H1 (cell line): ENCODE measurements at places on chromosomes 7 and 10.

DNA sequence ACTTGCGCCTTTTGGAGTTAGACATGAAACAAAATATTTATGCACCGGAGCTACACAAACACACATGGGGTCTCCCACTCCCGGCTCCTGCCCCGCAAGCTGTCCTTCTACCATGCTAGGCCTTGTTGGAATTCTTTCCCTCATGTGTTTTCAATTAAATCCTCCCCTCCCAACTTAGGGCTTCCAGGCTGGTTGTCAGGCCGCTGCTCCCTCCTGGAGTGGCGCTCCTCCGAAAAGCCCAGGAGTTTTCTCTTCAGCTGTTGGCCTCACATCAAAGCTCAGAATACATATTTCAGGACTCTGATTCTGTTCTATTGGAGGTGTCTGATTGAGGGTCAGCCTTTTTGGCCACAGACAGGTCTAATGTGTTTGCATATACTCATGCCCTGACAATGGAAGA lies 113.3 kb downstream of the FANK1 start:
- DNase-seq: no peak

- DNase-seq: no peak
These were observed 163.1 kb upstream of the HGF start for GRCh38 chr7:81932936-81933335.

DNA sequence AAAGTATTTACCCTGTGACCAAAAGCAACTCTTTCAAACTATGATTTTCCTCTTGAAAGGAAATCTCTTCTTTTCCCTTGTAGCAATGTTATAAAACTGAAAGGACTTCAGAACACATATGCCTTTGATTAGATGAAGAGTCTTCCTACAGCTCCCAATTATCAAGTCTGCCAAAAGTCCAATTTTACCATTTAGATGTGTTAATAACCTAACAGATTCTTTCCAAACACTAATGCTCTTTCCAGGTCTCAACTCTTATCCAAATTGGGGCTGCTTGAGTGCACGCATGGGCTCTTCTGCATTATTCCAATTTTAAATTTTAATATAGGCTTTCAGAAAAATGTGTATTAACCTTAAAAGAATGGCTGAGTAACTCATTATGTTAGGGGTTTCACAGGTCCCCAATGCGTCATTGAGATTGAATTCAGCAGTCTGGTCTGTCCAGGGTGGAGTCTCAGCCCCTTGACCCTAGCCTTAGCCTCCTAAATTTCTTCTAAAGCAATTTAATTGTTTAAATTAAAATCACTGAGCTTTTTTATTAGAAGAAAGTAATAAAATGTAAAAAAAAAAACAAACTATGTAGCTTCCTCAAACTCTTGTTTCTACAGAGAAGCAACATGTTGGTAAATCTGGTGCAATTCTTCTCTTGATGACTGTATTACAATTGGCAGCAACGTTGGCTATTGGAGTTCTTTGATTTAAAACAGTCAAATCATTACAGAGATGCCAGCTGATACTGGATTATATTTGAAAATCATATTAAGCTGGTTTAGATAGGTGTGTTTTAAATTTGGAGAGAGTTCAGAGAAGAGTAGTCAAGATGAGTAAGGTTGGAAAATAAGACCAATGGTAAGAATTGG lies 170.4 kb downstream of the DKK1 start:
- no peak for DNase-seq

DNA sequence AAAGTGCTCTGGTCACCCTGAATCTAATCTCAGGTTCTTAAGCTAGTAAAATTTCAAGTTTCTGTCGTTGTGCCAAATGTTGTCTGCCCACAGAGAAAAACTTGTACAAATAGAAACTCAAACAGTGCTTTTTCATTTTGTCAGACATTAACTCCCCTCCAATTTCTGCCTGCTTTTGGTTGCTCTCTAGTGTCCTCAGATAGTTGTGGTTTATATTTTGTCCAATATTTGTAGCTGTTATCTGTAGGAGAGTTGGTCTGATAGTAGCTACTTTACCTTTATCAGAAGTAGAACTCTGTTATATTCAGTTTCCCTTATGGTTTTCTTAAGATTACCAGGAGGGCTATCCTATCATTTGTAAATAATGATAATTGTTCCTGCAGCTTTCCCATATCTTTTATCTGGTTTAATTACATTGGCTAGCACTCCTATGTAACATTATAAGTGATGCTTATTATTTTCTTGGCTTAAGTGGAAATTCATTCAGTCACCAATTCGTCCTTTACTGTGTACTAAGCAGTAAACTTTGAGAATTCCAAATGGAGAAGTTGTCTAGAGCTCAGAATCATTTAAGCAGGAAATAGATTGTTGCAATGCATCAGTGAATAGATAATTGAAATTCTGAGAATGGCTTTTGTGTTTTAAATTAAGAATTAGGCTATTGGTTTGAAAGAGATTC lies 91.0 kb downstream of the ANKIB1 start:
- no peak for DNase-seq

DNA sequence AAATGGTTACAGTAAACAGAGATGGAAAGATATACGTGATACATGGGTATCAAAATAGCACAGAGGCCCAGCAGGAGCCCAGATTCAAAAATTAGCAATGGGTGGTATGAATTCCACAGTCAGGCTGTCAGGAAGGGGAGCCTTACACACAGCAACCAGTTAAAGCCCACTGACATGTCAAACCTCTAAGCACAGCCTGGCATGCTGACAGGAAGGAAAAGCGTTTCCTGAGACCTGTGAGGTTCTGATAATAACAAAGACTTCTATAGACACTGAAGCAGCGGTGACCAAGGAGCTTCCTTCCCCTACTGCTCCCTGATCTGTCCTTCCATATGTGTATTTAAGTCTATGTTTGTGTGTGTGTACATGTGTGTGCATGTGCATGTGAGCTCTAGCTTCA lies 89.9 kb downstream of the PHYHIPL start:
- no peak for DNase-seq

DNA sequence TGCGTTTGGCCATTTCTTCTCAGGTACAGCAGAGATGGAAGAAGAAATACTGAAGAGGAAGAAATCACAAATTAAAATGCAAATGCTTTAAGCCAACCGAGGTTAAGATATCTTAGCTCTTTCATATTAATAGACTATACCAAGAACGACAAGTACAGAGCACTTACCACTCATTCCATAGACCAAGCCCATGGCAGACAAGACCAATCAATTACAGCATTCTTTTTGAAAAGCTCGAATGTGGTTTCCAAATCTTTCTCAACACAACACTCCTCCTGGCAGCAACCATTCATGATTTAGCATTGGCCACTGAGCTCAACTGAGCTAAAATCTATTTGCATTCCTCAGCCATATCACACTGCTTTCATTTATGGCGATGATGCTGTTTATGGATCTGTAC lies 2.7 kb downstream of the ASAH2 start:
- no peak for DNase-seq

DNA sequence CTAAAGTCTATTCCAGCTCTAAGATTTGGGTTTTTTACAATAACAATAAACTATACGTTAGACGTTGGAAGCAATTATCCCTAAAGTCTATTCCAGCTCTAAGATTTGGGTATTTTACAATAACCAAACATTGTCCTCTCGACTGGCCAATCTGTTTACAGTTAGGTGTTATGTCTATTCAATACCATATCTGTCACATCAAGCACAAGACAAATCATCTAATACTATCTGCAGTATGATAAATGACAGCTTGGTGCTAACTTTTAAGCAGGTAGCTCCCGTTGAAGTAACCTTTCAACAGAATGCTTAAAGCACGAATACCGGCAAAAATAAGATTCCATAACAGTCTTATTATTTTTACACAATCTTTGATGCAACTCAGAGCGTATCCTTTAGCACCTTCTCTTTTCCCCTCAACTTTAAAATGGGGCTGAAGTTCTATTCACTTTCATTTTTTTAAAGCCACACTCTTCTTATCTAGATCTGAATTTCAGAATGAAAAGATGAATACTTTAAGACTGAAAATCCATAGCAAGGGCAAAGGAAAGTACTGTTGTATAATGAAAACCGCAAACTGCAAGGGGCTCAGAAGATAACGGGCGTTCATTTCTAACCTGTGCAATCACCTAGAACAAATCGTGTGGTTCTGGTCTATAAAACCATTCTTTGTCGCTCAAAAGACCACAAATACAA lies 925 bp downstream of the H2AZ2 start:
- DNase-seq: no peak

- no peak for DNase-seq
These were observed 45.6 kb upstream of the CFAP46 start for GRCh38 chr10:132987671-132988571.

DNA sequence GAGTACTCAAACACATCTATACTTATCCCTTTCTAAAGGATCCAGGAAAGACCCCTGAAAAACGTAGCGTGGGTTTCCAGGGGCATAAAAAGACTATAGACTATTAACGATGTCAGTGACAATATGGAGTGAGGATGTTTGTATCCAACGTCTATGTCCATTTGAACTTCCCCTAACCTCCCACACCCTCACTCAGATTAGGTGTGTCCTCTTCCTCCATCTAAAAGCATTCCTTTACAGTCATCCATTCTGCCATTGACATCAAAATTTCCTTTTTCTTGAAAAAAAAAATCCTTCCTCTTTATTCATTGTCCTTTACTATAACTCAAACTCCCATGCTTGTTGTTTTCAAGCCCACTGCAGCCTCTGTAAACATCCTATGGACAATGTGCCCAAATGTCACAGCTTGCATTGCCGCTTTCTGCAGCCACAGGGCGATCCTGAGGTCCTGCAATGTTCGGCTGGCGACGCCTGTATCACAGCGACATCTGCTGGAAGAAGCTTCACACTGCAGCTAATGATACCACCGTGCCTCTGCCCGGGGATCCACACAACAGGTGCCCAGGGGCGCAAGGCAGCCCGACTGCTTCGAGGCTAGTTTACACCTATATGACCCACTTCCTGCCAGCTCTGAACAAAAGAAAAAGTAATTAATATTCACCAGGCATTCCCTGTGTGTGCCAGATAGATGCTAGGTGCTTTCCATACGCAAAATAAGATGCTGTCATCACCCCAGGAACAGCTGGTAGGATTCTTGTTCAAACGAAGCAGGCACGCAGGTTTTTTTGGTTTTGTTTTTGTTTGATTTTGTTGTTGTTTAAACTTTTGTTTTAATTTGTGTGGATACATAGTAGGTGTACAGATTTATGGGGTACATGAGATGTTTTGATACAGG lies 267.9 kb upstream of the GHITM start:
- DNase-seq: peak; percentile 39

DNA sequence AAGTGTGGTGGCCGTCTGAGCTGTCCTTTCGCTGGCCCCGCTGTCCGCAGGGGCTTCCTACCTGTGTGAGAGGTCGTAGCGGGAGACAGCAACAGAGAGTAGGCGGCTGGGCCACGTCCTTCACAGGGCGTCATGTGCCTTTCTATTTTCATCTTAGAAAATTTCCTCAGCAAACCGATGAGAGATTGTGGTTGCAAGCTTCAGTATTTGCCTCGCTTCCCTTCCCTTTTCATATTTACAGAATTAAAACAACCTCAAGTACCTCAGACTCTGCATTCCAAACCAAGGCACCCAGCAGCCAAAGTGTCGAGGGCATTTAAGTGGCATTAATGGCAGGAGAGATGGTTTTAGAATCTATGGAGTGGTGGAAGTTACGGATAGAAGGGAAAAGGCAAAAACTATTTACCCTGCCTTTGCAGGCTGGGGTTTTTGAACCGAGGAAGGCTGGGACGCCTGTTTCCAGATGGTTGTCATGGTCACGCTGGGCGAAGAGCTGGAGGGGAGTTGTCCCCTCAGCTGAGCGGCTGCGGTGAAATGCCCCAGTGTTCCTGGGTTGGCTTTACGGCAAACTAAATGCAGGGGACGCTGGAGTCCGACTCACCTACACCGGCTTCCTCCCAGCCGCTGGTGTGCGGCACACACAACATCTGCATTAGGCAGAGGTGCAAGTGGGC lies 41.9 kb downstream of the WIPI2 start:
- DNase-seq: no peak

- DNase-seq: no peak
These were observed 49.4 kb downstream of the CLEC2L start for GRCh38 chr7:139572704-139573385.

- DNase-seq: no peak
These were observed 1199.2 kb downstream of the SORCS3 start for GRCh38 chr10:105840288-105840770.

- DNase-seq: no peak
These were observed 103.2 kb downstream of the NRG3 start for GRCh38 chr10:81978238-81978637.

DNA sequence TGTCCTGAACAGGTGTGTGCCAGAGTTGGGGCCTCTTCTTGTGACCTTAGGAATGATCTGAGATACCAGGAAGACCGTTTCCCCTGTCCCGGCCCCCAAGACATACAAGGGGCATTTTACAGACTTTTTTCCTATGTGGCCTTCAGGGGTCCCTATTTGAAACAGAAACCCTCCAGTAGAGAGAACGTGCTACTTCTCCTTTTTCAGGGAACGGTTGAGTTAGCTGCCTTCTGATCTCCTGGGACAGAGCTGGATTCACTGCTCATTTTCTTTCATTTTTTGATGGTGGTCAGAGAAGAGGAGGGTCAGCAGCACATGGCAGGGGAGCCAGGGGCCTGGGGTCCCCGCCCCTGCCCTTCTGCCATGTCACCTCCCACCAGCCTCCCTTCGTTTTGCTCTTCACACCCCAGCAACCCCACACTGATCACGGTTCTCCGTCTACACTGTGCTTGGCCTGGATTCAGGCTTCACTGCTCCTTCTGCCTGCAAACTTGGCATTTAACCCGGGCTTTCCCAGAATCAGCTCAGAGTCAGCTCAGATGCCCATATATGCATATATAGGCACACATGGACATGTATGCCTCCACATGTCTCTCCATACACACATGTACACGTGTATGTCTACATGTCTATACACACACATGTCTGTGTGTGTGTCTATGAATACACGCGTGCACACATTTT lies 138.1 kb upstream of the BTBD16 start:
- DNase-seq: no peak

DNA sequence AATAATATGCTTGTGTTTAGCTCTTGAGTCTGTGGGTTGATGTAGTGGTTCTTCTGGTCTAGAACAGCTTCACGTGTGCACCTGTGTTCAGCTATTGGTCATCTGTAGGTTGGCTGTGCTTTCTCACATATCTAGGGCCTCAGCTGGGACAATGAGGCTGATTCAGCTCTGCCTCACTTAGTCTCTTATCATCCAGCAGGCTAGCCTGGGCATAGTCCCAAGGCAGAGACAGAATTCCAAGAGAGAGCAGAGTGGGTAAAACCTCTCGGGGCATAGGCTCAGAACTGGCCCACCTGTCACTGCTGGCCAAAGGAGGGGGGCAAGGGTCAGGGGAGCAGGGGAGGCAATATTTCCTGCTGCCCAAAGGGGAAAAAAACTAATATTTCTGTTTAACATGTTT lies 32.0 kb upstream of the MXI1 start:
- no peak for DNase-seq
